ENCODE measurements at places on chromosomes 11 and 22.

GRCh38 chr11:10044618-10045017 is 249.4 kb downstream of the SBF2 start:
- DNase-seq, result no peak

GRCh38 chr22:26394777-26395176 is 34.3 kb upstream of the ASPHD2 start:
- no peak for DNase-seq

- no peak for DNase-seq
Observed at GRCh38 chr11:8605971-8606563, 12.0 kb upstream of the STK33 start.

- no peak for DNase-seq
Observed at GRCh38 chr11:115333121-115333520, 171.1 kb downstream of the CADM1 start.

- peak; percentile 95 for DNase-seq
Observed at GRCh38 chr11:65422633-65423515, at the start of gene NEAT1. TSS of gene NEAT1 (plus strand) at chr11:65422798.

- no peak for DNase-seq
Observed at GRCh38 chr11:282630-283360, 4.6 kb downstream of the NLRP6 start.

- DNase-seq, result peak; percentile 42
Observed at GRCh38 chr22:38758276-38758945, 2.6 kb upstream of the SUN2 start.

DNA sequence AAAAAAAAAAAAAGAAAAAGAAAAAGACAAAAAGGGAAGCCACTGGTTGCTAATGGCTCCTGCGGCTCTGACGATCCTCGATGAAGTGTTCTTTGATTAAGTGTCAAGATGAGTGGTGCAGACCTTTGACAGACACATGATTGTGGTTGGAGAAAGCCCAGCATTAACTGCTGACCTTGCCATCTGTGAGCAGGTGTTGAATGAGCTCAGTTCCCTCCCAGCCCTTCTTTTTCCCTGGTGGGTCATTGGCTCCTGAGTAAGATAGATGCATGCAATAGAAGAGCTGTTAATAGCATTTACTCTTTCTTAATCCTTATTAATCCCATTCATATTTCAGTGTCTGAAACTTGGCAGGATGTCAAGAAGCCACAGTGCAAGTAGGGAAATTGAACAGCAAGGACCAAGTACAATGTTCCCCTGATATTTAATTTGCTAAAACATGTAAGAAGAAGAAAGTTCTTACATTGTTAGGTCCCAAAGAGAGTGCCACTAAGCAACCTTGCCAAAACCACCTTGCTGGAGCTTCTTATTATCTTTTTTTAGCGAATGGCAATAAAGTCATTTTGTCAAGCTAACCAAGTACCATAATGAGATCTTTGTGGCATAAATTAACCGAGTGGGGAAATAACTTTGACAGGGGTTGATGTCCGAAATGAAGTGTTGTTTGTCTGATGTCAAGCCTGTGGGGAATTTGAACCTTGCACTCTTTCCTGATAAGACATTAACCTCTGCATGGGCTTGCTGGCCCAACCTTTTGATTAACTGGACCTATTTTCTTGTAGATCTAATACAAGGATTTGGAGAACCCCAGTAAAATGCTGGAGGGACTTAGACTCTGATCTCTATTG is 113.7 kb downstream of the PTPRJ start:
- DNase-seq, result no peak

DNA sequence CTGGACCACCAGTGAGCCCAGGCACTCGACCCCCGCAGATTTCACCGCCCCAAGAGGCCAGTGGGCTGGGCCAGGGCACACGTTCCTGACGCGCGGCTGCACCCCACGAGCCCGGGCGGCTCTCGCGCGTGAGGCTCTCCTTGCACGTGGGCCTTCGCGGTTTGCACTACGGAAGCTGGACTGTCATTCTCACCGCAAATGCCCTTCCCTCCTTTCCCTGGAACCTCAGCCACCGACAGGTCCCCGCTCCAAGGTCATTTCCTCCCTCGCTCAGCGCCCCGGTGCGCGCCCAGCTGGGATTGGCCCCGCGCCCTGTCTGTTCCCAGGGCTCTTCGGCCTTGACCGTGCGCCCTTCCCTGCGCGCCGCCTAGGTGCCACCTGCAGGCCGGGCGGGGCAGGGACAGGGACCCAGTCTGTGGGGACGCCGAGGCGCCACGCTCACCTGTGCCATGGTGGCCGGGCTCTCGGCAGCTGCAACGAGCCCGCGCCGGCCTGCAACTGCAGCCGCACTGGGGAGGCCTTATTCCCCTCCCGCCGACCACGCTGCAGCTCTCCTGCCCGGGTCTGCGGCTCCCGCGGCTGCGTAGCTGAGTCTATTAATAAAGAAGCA is 2.1 kb upstream of the CPT1A start:
- peak; percentile 30 for DNase-seq

DNA sequence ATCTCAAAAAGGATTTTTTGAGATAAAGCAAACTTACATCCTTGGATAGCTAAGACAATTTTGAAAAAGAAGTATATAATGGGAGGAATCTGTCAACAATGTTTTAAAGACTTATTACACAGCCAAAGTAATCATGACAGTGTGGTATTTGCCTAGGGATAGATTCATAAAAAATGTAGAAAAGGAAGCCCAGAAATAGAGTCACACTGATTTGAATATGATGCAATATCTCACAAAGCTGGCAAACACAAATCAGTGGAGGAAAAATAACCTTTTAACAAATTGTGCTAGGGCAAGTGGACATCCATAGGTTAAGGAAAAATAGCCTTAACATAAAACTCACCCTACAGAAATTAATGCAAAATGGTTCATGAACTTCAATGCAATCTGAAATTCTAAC is 6.0 kb downstream of the XKR3 start:
- no peak for DNase-seq

- no peak for DNase-seq
Observed at GRCh38 chr11:81071606-81072005, 1630.8 kb upstream of the TENM4 start.

GRCh38 chr11:125062931-125063428 is at the start of gene SLC37A2:
TSS of gene SLC37A2 (plus strand) at chr11:125063305. CDS start at chr11:125063368, 63 bp downstream.
- DNase-seq, result no peak

- no peak for DNase-seq
Observed at GRCh38 chr11:24828938-24829605, 332.2 kb downstream of the LUZP2 start.

DNA sequence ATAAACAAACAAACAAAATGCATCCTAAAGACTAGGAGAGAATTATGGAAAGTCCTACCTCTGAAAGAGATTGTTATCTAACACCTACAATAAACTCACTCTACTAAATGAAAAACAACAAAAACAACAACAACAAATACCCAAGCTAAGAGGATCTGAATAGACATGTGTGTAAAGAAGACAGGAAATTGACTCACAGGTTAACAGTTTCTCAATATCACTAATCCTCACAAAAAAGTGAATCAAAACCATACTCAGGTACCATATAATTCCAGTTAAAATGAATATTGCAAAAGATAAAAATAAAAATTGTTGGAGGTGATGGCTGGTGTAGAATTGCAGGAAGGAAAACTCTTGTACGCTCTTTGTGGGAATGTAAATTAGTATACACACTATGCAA is 110.4 kb upstream of the TOP3B start:
- no peak for DNase-seq

DNA sequence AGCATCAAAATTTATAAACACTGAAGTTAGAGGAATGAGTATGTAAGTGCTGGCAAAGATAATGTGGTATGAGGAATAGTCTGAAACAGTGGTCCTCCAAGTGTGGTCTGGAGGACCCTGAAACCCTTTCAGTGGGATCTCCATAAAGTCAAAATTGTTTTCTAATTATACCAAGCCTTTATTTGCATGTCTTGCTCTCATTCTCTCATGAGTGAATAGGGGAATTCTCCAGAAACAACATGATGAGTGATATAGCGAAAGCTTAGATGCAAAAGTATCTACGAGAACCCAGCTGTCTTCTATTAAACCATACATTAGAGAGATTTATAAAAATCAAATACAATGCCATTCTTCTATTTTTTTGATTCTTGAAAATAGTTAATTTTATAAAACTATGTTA is 145.0 kb upstream of the RAG2 start:
- no peak for DNase-seq

DNA sequence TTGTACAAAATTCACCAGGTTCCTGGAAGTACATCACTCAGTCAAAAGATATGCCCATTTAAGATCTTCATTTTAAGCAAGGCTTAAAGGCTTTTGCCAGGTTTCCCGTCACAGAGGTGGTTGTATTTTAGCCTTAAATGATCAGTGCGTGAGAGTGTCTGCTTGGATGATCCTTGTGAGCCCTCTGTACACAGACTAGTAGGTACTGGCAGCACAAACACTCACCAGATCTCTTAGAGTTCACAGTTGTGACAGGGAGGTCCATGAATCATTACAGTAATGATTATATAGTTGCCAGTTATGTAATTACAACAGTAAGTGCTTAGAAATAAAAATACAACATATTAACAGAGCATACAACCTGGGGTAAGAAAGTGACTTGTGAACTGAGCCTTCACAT is 84.2 kb upstream of the SLC25A18 start:
- DNase-seq, result no peak

GRCh38 chr22:20354238-20354975 is 34.5 kb upstream of the DGCR6L start:
- DNase-seq, result no peak

- DNase-seq, result no peak
Observed at GRCh38 chr11:47446833-47447232, 2.1 kb downstream of the RAPSN start.

GRCh38 chr11:27717801-27718229 is 17.6 kb upstream of the BDNF start:
- DNase-seq, result no peak

GRCh38 chr11:76543006-76543703 is 98.3 kb downstream of the EMSY start:
- no peak for DNase-seq

GRCh38 chr11:122672892-122673291 is 17.4 kb downstream of the UBASH3B start:
- no peak for DNase-seq

GRCh38 chr22:39462443-39463221 is 5.8 kb downstream of the MGAT3 start:
- no peak for DNase-seq

DNA sequence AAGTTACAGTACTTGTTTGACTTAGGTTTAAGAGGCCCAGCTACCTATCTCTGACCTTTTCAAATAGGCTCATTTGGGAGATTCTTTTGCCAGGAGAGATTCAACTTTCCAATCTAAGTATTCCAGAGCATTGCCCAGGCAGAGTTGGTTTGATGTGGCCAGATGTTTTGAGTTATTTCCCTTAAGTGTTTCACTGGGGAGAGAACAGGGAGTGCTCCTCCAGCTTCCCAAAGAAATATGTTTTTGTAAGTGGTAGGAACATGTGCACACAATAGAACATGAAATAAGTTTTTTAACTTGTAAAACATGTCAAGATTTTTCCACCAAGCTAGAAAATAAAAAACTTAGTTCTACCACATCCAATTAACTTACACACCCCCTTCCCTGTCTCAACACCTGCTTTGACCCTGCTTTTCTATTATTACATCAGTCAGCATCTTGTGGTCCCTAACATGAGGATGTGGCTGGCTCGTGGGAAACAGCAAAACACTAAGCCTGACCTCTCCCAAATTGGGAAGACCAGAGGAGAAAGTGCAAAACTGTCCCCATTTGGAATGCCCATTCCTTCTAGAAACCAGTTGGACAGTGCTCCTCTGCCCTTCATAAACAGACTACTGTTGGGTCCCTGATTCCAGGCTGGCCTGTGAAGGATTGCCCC is 70.4 kb upstream of the RASSF10 start:
- no peak for DNase-seq

DNA sequence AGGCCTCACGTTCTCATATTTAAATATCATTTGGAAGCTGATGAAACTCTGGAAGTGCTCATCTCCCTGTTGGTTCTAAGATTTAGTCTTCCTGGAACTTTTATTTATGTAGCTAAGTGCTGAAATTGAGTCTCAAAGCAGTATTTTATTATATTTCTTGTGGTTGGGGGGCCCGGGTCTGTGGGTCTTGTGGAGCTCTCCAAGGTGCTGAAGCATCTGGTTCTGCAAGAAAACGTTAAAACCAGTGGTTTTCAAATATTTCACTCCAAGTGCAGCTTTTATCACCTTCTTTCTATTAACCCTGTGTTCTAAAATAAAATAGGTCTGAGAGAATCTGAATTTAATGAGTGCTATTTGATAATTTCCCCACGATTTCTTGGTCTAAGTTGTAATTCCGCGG is 1404.8 kb downstream of the TBC1D22A start:
- DNase-seq, result no peak

DNA sequence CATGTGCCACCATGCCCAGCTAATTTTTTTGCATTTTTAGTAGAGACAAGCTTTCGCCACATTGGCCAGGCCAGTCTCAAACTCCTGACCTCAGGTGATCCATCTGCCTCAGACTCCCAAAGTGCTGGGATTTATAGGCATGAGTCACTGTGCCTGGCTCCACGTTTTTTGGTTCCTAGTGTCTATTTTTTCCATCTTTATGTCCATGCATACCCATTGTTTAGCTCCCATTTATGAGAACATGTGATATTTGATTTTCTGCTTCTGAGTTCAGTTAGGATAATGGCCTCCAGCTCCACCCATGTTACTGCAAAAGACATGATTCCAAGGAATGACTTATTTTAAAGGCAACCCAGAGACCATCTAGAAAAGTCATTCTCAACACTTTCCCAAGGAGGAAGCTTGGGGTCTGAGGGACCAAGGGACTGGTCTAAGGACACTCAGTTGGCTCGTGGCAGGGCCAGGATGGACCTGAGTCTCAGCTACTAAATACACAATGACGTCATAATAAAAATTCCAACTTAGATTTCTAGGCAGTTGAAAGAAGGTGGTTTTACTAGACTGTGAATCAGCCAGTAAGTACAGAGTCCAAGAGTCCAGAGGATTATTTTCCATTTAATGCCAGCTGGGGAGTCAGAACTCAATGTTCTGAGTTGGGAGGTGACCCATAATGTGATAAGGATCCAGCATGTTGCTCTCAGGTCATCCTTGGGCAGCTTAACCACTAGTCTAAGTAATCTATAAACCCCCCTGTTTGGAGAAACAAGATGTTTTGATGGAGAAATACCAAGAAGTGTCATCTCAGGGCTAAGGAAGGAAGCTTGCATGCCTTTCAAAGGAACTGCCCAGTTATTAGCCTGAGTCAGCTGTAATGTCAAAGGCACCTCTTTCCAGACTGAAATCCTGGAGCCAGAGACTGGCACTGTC is 39.4 kb downstream of the ABTB2 start:
- no peak for DNase-seq

GRCh38 chr11:36395978-36396736 is 100.1 kb downstream of the PRR5L start:
- no peak for DNase-seq

- DNase-seq, result no peak
Observed at GRCh38 chr22:48980409-48980808, 847.3 kb downstream of the BRD1 start.

- DNase-seq, result no peak
Observed at GRCh38 chr11:105177658-105178057, 38.1 kb upstream of the CARD18 start.

GRCh38 chr11:330307-330693 is 9.6 kb upstream of the IFITM3 start:
- DNase-seq, result no peak

DNA sequence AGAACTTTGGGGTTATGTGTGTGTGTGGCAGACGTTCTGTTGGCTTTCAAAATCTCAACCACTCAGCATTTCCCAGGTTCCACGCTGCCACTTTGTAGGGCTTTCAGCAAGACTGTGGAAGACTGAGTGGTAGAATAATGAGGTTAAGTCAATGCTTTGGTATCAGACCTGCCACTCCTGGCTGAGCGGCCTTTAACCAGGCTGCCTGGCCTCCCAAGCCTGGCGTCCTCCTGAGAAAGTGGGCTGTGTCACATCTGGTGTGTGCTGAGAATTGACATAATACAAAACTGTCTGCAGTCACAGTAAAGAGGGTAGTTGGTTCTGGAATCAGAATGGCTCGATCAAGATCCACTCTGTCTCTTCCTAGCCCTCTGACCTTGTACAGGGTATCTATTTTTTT is 126.5 kb downstream of the DBX1 start:
- DNase-seq, result no peak
